A549 treated with DMSO at 1 μM for 4 hours (cell line): ENCODE measurements at places on chromosomes 4 and X. TPM values are rescaled to one million over a fixed set of nuclear protein-coding genes. Genes with fewer than 3 reads are reported as not detected.

The DCTD gene
- total RNA-seq, result 76.7 to 80.2 TPM (median 79.8 TPM) in 5 replicates

The IL21 gene
- total RNA-seq, result not detected in 5 replicates

The ASMT gene
- total RNA-seq, result 0.17 to 0.38 TPM (median 0.34 TPM) in 3 of 5 replicates, not detected in the others

The NSDHL gene
- total RNA-seq, result 39.7 to 43.4 TPM (median 41.6 TPM) in 5 replicates

The ZNF595 gene
- total RNA-seq, result 18.0 to 26.0 TPM (median 22.9 TPM) in 5 replicates

The SPARCL1 gene
- not detected in 5 replicates for total RNA-seq

The ELOVL6 gene
- total RNA-seq, result 16.5 to 29.4 TPM (median 24.0 TPM) in 5 replicates

The SULT1E1 gene
- total RNA-seq, result not detected in 5 replicates

The EVC2 gene
- 1.5 to 2.8 TPM (median 2.6 TPM) in 5 replicates for total RNA-seq

The AMBN gene
- not detected in 5 replicates for total RNA-seq
